ENCODE measurements at places on chromosomes 7 and 10.

DNA sequence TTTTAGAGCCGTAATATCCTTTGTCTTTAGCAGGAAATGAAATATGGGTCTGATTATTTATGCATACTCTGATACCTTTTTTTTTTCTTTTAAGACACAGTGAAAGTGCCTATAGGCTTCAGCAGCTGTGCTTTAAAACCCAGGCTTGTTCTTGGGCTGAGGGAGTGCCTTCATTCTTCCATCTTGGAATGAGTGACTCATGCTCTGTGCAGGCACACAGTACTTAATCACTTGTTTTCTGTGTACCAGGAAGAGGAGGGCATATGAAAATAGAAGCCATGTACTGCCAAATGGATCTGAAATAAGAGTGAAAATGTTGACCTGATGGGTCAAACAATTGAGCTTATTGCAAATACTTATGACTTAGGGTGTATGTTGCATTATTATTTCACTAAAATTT is 12.0 kb downstream of the INPP5F start:
- DNase-seq, result no peak

GRCh38 chr7:130228840-130229502 is 21.3 kb downstream of the SSMEM1 start:
- no peak for DNase-seq

GRCh38 chr10:129716211-129716681 is 247.8 kb downstream of the EBF3 start:
- no peak for DNase-seq

DNA sequence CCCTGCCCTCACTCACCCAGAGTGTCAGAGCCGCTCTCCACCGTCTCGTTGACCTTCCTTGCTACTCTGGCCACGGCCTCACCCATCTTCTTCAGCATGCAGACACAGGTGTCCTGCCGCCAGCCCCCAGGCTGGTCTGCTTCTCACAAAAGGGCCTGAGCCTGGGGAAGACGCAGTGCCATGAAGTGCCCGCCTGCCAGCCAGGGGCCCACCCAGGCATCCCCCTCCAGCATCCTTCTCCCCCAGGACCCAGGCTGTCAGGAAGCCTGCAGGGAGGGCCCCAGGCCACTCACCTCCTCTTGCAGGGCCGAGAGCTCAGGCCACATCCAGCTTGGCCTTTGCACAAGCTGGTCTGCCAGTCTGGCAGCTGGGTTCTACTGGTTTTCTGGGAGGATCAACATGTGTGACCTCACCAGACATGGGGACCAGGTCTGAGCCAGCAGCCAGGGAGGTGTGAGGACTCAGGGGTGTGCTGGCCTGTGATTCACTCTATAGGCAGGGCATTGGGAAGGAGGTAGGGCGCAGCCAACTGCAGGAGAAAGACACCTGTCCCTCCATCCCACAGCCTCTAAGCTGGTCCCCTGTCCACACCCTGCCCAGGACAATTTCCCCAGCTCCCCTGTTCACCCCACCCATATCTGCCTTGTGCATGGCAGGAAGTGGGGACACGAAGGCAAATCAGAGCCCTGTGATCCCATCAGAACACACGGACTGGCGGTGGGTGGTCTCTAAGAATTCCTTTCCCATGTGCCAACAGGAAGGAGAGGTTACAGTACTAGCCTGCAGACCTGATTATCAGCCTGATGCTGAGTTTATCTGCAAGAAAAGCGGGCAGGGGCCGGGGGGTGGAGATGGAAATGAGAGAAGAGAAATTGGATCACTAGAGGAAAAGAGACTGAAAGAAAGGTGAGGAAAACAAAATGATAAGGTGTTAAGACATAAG is 5.7 kb downstream of the LRRC20 start:
- DNase-seq, result no peak

DNA sequence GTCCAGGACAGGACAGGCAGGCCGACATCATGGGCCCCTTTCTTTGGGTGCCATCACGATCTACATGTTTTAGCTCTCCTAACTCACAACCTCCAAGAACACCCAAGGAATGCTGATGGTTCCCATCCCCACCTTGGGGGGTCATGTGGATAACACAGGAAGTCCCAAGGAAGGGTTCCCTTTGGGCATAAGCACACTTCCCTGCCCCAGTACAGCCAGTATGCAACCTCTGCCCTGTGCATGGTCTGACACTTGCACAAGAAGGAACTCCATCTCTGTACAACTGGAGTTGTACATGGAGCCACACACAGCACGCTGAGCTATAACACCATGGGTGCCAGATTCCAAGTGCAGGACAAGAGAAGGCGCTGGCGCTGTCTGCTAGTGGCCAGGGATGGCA is 11.0 kb downstream of the MAT1A start:
- no peak for DNase-seq

- DNase-seq, result no peak
Measured at GRCh38 chr7:92840316-92840715, 3.9 kb upstream of the CDK6 start.

All from dorsolateral prefrontal cortex (tissue), 122 donors.